H1 (cell line): ENCODE measurements at places on chromosomes 11 and 22. TPM values are rescaled to one million over a fixed set of nuclear protein-coding genes. Genes with fewer than 3 reads are reported as not detected.

DNA sequence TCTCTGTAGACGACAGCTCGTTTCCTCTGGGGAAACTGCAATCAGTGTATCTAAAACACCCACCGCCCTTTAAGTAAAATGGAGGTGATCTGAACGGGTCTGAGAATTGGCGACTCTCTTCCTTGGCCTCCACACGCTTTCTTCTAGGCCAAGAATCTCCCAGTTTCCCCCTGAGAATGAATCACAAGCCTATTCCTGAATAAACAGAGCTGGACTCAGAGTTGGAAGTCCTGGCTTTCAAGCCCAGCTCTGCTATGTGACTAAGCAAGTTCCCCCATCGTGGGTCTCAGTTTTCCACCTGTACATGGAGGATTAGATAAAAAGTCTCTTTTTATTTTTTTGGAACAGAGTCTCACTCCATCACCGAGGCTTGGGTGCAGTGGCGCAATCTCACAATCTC is 200.4 kb downstream of the MN1 start:
- DNase-seq: no peak

The CHRNA10 gene
- 1.1 and 1.3 TPM in 2 replicates for total RNA-seq

DNA sequence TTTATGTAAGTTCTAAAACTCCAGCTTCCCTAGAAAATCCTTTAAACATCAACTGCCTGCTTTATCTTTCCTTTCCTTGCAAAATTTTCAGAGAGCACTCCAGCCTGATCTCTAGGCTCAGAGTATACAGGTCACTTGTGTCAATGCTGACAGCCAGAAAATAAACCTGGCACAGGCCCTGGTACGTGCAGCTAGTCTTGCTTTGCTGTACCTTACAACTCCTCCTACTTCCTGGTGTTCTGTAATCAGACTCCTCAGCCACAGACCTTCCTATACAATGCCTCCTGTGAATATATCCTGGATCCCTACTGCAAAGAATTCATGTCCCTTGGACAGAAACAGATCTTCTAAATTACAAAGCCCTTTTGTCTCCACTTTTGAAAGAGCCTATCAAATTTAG is 24.2 kb upstream of the TMEM123 start:
- DNase-seq: no peak

DNA sequence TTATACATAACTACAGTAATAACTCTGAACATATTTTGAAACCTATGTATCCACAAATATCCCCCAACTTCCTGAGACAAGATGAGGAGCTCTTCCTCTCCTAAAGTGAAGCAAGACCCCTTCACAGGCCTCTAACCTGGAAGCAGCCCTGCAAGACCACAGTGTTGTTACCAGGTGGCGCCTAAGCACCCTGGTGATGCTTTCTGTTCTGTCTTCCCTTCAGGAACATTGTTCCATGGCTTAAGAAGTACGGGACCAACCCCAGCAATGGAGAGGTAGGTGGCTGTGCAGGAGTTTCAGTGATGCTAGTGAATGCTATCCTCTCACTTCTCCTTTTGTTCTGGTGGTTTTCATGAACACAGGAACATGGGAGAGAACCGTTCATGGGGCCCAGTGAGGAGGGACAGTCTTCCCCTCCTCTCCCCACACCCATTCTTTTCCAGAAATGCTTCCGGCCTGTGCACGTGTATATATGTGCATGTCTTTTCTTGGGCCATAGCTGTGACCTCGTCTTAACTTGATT is 6.4 kb downstream of the PPIL2 start:
- DNase-seq: no peak

The DNAJB7 gene
- not detected in 2 replicates for total RNA-seq

DNA sequence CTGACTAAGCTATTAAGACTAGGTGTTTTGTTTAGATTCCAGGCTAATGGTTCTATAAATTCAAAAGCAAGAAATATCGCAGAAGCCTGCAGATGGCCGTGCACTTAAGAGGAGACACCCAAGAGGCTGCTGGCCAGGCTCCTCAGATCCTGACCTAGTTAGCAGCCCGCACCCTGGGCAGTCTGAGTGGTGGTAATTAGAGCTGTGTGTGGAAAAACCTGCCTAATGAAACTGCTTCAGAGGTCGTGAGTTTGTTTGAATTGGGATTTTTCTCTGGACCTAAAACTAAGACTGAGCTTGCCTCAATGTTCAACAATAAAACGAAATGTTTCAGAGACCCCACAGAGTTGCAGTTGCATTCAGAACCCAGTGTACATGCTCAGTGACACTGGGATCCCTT is 627.7 kb downstream of the OPCML start:
- DNase-seq: no peak

DNA sequence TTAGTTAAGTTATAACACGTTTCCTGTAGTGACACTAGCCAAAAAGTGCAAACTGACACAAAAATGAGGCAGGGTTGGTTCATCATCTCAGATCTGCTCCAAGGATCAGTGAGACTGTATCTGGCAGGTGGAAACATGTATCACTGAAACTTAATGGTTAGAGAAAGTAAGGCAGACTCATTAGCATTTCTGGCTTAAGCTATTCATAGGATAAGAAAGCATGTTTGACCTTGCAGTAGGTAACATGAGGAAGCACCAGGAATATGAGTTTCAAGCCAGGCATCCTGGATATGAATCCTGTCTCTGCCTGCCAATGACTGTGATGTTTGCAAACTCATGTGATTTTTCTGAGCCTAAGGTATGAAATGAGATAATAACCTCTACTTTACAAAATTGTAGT is 732.1 kb downstream of the NELL1 start:
- no peak for DNase-seq
